Articular chondrocyte of knee joint (primary cell): ENCODE measurements at places on chromosomes 3 and 15. TPM values are rescaled to one million over a fixed set of nuclear protein-coding genes. Genes with fewer than 3 reads are reported as not detected.

FILIP1L gene
- total RNA-seq, result 7.8 and 13.0 TPM in 2 replicates

PCSK6 gene
- 0.13 and 0.43 TPM in 2 replicates for total RNA-seq

FOXB1 gene
- total RNA-seq, result not detected in 2 replicates

CNTN6 gene
- under 0.01 TPM in 1 of 2 replicates, not detected in the other for total RNA-seq

SLCO3A1 gene
- 9.5 and 10.7 TPM in 2 replicates for total RNA-seq
